Thyroid gland (tissue), 4 donors: ENCODE measurements at places on chromosomes 16 and 17. TPM values are rescaled to one million over a fixed set of nuclear protein-coding genes. Genes with fewer than 3 reads are reported as not detected.

The SLC16A6 gene
- total RNA-seq: 1.8 TPM

The NHERF2 gene
- 86.2 TPM for total RNA-seq

GRCh38 chr17:45110676-45111611 lies 21.4 kb downstream of the PLCD3 start:
- H3K27ac ChIP-seq: peak overlapping the region; percentile 81
- peaks cover 26% of the 10 kb centered on the region for H3K4me1 ChIP-seq
- no peaks in the 10 kb centered on the region for H3K27me3 ChIP-seq
- no peak overlapping the region for H3K4me3 ChIP-seq
- peak; percentile 73 for DNase-seq

DNA sequence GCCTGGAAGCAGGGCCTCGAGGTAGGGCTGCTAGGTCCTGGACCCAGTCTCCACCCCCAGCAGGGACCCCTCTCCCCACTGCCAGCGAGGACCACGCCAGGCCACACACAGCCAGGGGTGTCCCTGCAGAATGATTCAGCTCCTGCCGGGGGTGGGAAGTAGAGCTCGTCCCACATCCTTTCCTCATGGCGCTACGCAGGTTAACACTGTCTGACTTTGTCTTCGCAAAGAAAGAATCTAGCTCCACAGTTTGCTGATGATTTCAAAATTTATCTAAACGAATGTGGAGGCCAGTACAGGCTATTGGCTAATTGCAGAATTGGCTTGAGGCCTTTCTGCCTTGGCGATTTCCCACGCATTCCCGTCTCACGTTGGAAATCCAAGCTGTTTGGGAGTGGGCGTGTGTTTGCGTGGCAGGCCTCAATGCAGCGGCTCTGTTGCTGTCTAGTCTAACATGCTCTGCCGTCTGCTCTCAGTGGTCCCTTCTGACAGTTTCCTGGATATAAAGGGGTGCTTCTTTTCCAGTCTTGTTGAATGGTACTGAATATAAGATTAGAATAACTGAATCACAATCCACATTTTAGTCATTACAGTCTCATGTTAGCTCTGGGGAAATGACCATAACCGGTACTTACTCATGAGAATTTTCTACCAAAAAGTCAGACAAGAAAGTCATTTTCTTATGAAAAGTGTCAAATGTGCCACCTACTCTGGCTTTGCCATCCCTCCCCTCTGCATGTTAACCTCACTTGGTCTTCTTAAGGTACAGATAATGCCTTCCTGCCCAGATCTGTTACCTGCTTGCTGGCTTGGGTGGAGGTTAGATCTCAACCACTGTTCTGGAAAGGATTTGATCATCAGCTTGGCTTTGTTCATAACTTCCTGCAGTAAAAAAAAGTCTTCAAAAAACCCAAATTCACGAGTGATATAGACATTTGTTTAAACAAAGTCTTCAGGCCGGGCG lies 252.4 kb downstream of the NTN1 start:
- H3K4me3 ChIP-seq: no peak overlapping the region
- H3K36me3 ChIP-seq: no peaks in the 10 kb centered on the region
- DNase-seq: no peak
- no peaks in the 10 kb centered on the region for H3K4me1 ChIP-seq
- H3K27ac ChIP-seq: no peak overlapping the region
- no peaks in the 10 kb centered on the region for H3K27me3 ChIP-seq

GRCh38 chr16:79864781-79865391 lies 264.3 kb upstream of the MAF start:
- no peaks in the 10 kb centered on the region for H3K36me3 ChIP-seq
- no peaks in the 10 kb centered on the region for H3K27me3 ChIP-seq
- no peak overlapping the region for H3K27ac ChIP-seq
- DNase-seq: no peak
- H3K4me3 ChIP-seq: no peak overlapping the region

DNA sequence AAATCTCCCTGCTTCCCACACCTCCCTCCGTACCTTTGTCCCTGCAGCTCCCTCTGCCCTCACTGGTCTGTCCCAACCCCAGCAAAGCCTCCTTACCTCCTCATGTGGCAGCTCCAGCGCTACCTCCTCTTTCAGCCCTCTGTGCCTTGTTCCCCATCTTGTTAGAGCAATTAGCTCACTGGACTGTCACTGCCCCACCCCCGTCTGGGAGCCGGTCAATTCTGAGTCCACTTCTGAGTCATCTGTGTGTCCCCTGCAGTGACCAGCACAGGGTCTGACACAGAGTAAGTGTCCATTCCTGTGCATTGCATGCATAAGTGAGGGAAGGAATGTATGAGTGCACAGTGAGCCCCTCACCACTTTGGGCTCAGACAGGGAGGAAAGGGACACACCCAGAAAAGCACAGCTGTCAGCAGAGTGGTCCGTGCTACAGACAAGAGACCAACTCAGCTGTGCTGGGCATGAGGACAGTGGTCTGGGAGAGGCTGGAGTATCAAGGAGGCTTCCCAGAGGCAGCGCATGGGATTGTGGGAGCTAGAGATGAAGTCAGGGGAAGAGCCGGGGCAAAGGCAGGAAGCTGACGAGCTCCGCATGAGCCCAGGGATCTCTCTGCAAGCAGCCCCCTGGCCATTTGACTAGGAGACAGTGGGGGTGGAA lies 45.9 kb downstream of the PITPNM3 start:
- no peaks in the 10 kb centered on the region for H3K4me1 ChIP-seq
- H3K27ac ChIP-seq: no peak overlapping the region
- no peaks in the 10 kb centered on the region for H3K36me3 ChIP-seq
- H3K27me3 ChIP-seq: no peaks in the 10 kb centered on the region
- DNase-seq: no peak
- no peak overlapping the region for H3K4me3 ChIP-seq

DNA sequence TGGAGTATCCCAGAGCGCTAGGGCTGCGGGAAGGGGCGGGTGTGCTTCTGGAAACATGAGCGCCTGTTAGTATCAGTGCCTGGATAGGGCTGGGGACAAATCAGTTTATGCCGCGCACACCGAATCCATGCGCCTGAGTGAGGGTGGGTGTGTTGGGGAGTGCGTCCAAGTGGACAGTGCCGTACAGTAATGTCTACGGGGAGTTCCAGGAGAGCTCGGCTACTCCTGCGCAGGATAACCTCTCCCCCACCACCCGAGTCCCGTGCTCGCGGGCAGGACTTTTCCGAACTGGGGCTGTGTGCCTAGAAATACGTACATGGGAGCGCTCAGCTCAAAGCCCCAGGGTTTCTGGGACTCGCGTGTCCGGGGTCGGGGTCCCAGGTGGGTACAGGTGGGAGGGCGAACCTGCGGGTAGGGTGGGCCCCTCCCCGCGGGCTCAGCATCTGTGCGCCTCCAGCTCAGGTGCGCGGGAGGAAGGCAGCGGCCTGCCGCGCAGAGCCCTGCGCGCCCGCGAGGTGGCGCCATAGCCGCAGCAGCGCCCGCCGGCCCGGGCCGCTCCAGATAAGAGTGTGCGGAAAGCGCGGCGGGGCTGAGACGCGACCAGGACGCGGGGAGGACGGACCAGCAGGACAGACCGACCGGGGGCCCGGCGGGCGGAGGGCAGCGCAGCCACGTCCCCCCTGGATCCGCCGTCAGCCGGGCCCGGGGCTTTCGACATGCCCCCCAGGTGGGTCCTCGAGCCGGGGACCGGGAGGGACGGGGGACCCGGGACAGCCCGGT lies at the start of gene HIC1:
TSS of gene HIC1 (plus strand) at position 592 of the 780 bp plus-strand sequence. CDS start 1,588 bp downstream, outside the sequence.
- H3K27me3 ChIP-seq: peaks cover 5% of the 10 kb centered on the region
- H3K36me3 ChIP-seq: peaks cover 6% of the 10 kb centered on the region
- peaks cover 71% of the 10 kb centered on the region for H3K4me1 ChIP-seq
- no peak within 1 kb of the TSS for H3K4me3 ChIP-seq
- peak; percentile 72 for DNase-seq
